NCI-H1694 treated with DMSO at 0.1 percent for 48 hours (cell line): ENCODE measurements at places on chromosomes 16 and 17.

DNA sequence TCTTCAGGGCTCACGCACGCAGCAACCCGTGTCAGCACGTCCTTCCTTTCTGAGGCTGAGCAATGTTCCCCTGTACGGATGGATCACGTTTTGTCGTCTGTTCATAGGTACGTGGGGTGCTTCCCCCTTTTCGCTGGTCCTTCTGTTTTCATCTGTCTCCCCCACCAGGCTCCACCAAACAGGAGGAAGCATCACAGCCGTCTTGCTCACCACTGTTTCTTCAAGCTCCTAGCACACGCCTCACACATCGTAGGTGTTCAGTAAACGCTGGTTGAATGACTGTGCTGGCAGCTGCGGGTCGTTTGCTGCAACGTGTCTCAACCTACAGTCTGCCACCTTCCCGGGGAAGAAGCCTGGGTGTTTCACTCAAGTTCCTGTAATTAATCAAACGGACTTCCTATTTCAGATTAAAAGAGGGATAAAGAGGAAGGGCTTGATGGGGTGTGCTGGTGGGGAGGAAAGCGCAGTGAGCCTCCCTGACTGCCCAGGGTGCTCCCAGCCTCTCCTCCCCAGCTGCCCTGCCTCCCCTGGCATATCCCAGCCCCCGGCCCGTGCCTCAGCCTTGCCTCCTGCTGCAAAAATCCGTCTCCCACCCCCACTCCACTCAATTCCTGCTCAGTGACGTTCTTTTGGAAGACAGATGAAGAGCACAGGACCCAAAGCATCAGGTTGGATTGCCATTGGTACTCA, 76.7 kb upstream of the DOC2B start:
- DNase-seq: no peak

DNA sequence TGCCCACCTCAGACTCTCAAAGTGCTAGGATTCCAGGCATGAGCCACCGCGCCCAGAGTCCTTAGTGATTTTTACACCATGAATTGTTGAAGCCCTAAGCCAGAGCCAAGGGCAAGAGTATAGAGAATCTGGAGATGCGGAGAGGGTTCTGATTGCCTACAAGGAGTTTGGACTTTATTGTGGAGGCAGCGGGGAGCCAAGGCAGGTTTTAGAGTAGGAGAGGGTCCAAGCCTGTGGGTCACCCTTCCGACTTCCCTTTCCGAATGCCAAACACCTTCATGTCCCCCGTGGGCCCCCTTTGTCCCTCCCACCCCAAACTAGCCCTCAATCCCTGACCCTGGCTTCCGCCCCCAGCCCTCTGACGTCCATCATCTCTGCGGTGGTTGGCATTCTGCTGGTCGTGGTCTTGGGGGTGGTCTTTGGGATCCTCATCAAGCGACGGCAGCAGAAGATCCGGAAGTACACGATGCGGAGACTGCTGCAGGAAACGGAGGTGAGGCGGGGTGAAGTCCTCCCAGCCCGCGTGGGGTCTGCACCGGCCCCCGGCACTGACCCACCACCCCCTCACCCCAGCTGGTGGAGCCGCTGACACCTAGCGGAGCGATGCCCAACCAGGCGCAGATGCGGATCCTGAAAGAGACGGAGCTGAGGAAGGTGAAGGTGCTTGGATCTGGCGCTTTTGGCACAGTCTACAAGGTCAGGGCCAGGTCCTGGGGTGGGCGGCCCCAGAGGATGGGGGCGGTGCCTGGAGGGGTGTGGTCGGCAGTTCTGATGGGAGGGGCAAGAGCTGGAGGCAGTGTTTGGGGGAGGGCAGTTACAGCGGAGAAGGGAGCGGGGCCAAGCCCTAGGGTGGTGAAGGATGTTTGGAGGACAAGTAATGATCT, 7.1 kb downstream of the MIEN1 start:
- DNase-seq: no peak

- no peak for DNase-seq
These were observed 4.1 kb downstream of the SNRNP25 start for GRCh38 chr16:57711-58110.

DNA sequence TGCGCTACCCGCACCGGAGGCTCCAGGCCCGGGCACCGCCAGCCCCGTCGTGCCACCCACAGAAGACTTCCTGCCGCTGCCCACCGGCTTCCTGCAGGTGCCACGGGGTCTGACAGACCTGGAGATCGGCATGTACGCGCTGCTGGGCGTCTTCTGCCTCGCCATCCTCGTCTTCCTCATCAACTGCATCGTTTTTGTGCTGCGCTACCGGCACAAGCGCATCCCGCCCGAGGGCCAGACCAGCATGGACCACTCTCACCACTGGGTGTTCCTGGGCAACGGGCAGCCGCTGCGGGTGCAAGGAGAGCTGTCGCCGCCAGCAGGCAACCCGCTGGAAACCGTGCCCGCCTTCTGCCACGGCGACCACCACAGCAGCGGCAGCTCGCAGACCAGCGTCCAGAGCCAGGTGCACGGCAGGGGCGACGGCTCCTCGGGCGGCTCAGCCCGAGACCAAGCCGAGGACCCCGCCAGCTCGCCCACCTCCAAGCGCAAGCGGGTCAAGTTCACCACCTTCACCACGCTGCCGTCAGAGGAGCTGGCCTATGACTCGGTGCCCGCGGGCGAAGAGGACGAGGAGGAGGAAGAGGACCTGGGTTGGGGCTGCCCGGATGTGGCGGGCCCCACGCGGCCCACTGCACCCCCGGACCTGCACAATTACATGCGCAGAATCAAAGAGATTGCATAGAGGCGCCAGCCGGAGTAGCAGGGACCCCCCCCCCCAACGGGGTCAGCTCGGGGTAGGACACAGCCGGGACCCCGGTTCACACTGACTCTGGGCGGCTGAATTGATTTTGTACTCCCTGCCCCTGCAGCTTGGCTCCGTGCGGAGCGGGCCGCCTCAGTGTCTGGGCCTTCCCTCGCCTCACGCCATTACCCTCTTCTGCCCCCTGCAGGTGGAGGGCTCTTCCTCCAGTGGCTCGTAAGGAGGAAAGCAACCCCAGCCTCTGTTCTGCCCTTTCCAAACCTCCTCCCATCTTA, 58.5 kb downstream of the TMEM132E start:
- peak; percentile 78 for DNase-seq

- DNase-seq: no peak
These were observed 23.4 kb downstream of the BAIAP2 start for GRCh38 chr17:81058263-81058871.

DNA sequence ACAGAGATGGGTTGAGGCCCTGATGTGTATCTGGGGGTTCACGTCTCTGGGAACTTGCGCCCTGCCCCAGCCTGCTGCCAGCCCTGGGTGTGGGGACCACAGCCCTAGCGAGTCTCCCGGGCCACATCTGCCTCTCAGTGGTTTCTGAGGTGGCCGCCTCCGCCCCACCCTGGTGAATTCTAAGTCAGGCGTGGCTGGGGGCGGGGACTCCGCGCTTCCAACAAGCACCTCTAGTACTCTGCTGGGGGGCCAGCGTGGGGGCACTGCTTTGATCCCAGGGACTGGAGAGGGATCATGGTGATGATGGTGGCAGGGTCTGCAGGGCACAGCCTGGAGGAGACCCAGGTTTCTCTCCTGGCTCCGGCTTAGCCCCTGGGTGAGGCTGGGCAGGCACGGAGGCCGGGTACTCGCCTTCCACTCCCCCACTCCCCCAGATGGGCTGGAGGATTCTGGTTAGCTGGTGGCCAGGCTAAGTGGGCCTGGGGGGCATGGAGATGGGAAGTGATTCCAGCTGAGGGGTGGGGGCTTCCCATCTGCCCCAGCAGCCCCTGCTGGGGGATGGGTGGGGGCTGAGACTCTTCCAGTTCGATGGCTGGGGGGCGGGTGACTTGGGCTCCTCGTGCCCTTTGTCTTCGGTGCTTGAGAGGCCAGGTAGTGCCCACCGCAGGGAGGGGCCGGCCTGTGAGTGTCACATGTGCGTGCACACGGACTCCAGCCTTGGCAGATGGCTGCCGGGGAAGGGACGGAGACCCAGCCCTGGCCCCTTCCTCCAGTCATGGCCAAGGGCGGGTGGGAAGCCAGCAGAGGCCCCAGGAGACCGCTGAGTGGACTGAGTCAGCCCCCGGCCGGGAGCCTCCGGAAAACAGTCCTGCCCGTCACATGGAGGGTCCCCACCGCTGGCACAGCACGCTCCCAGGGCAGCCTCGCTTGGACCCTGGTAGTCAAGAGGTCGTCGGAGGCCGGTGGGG, 3.9 kb downstream of the GLIS2 start:
- DNase-seq: no peak

DNA sequence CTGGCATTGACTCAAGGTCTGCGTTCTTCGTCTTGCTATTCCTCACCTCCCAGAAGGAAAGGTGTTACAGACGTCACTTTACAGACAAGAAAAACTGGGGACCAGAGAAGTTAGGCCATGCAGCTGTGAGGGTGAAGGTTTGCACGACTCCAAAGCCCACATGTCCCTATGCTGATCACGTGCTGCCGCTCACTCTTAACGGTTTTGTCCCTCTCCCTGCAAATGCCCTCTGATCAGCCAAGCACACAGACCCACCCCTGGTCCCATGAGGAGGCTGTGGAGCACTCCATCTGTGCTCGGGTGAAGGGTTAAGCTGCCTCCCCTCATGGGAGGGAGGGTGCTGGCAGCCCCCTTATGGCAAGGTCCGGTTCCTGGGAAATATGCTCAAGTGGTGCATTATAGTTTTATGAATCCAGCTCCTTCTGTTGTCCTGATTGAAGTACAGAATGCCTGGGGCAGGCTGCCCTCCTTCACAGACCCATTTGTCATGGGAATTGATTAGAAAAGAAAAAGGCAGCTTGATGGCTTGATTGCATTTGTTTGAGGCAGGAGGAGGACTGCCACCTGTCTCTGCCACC, 18.8 kb downstream of the CCDC182 start:
- no peak for DNase-seq

DNA sequence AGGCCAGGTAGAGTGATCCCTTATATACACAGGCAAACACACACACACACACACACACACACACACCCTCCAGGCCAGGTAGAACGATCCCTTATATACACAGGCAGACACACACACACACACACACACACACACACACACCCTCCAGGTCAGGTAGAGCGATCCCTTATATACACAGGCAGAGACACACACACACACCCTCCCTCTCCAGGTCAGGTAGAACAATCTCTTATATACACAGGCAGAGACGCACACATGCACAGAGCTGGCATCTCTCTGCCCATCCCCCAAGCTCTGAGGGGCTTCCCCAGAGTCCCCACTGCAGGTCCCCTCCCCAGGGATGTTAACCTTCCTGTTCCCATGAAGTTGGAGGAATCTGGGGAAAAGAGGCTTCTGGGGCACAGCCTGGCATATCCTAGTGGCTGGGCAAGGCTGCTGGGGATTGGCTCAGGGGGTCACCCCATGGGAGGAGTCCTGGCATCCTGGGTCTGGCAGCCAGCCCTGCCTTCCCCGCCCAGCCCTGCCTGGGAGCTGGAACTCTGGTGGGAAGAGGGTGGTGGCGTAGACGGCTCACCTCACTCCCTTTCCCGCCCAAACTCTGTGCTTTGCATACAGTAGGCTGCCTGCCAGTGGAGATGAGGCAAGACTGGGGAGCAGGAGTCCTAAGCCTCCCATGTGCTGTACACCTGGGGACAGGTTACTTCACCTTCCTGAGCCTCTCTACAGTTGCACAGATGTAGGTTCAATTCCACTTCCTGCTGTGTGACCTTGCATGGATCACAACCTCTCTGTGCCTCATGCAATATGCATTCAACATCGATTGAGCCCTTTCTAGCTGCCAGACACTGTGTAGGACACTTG, 41.8 kb downstream of the TEKT5 start:
- DNase-seq: peak; percentile 83

DNA sequence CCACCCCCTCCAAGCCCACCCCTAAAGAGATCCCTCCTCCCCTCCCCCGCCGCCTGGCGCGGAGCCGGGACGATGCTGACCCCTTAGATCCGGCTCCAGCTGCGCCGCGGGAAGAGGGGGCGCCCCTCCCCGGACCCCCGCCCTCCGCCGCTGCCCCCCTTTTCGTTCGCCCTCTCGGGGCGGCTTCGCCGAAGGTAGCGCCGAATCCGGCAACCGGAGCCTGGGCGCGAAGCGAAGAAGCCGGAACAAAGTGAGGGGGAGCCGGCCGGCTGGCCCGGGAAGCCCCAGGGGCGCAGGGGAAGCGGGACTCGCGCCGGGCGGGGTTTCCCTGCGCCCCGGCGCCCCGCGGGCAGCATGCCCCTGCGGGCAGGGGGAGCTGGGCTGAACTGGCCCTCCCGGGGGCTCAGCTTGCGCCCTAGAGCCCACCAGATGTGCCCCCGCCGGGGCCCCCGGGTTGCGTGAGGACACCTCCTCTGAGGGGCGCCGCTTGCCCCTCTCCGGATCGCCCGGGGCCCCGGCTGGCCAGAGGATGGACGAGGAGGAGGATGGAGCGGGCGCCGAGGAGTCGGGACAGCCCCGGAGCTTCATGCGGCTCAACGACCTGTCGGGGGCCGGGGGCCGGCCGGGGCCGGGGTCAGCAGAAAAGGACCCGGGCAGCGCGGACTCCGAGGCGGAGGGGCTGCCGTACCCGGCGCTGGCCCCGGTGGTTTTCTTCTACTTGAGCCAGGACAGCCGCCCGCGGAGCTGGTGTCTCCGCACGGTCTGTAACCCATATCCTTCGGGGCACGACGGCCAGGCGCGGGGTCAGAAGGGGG, 623 bp downstream of the CACNA1G start:
- DNase-seq: no peak

DNA sequence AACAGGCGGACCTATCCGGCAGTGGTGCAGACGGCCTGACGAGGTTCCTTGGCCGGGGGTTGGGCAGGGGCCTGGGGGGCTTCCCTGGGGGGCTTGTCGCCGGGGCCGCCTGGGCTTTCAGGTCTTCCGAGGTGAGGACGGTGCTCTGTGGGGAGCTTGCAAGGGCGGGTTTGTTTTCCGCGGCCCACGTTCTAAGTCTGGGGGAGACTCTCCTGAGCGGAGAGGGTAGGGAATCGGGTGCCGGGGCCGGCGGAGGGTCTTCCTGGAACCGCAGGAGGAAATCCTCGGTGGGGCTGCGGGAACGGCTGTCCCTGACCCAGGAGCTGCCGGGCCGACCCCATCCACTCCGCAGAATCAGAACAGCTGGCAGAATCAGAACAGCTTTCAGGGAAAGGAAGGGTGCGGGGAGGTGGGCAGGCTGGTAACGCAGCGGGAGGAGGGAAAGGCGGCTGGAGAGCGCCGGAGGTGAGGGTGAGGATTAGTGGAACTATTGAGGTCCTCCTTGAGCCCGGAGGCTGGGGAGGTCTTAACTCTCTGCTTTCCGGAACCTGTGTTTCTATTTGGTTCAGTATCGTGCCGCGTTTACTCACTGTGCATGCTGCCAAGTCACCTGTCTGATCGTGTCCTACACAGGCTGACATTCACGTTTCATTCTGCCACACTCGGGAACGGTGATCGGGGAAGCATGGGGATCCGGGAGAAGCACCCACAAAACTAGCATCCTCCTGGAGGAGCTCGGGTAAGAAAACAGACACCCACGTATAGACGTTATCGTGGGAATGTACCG, 28.9 kb downstream of the CPSF4L start:
- peak; percentile 7 for DNase-seq

GRCh38 chr17:9138161-9138717, 116.9 kb downstream of the NTN1 start:
- no peak for DNase-seq
